ENCODE measurements at places on chromosomes 4 and X.
A peak's percentile ranks its signal among the peaks of the same experiment; 100 is the strongest.

GRCh38 chr4:30838331-30838730 lies 118.2 kb downstream of the PCDH7 start:
- H3K4me1 ChIP-seq = peaks cover 67% of the 10 kb centered on the region
- H3K4me3 ChIP-seq = no peak overlapping the region
- no peaks in the 10 kb centered on the region for H3K27me3 ChIP-seq
- ATAC-seq = no peak
- H3K27ac ChIP-seq = no peak overlapping the region

GRCh38 chr4:55087009-55087912 lies 38.1 kb downstream of the KDR start:
- no peak overlapping the region for H3K4me3 ChIP-seq
- H3K27ac ChIP-seq = no peak overlapping the region
- ATAC-seq = no peak

DNA sequence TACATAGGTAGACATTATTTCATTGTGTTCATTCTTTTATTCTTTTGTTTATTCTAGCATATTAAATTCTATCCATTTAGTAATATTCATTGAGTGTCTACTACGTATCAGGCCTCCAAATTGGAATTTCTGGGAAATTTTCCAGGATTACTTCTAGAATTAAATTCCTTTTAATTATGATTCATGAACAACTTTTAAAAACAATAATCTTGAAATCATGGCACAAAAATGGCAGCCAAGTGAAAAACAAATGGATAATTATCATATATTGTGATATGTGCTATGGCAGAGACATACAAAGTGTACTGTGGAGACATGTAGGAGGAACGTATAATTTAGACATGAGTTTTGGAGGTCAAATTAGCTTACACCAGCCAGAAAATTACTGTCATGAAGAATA lies 868.5 kb downstream of the FAT4 start:
- ATAC-seq = no peak
- no peaks in the 10 kb centered on the region for H3K36me3 ChIP-seq
- no peaks in the 10 kb centered on the region for H3K27me3 ChIP-seq
- peaks cover 2% of the 10 kb centered on the region for H3K4me1 ChIP-seq
- no peak overlapping the region for H3K27ac ChIP-seq
- H3K4me3 ChIP-seq = no peak overlapping the region

- H3K4me3 ChIP-seq = no peak overlapping the region
- no peak overlapping the region for H3K27ac ChIP-seq
- no peaks in the 10 kb centered on the region for H3K27me3 ChIP-seq
- no peaks in the 10 kb centered on the region for H3K4me1 ChIP-seq
Measured at GRCh38 chrX:2894885-2895292, 34.2 kb downstream of the ARSD start.

DNA sequence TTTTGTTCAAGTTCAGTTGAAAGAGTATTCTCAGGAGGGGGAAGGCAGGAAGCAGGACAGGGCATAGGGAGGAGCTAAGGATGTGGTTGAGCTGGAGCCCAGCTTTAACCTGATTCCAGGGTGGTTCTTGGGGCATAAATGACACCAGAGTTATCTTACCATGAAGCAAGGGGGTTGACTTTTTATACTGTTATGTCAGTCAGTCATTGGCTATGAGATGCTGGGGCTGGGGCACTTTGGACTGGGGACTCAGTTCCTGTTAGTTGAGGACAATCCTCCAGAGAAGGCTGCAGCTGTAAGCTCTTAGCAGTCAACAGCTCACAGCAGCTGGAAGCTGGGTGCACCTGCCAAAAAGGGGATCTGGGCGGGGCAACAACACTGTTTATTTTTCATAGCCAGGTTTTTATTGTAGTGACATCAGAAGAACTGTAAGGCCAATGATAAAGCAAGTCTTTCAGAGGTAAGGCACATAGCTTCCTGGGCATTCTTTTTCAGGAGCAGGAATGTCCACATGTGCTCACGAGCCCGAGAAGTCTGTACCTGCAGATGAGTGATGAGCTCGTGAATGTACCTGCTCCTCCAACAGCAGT lies 78.5 kb downstream of the MID1IP1 start:
- H3K4me1 ChIP-seq = no peaks in the 10 kb centered on the region
- no peak overlapping the region for H3K4me3 ChIP-seq
- no peaks in the 10 kb centered on the region for H3K27me3 ChIP-seq
- peak; percentile 48 for ATAC-seq
- no peak overlapping the region for H3K27ac ChIP-seq
- H3K36me3 ChIP-seq = no peaks in the 10 kb centered on the region

DNA sequence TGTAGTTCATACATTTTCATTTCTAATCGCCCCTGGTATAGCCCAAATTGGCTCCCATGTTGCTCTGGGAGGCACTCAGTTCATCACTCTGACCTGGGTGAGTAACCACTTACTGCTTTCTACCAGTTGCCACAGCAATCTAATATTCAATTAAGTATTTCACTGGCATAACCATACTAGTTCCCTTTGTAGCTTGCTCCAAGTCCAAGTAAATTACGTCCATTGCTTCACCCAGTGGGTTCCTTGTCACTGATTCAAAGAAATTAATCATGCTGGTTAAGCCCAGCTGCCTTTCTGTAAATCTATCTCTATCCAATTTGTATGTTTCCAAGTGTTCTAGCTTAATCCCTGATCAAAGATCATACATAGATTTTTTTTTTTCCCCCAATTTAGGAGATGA lies 92.0 kb upstream of the CBR4 start:
- peaks cover 5% of the 10 kb centered on the region for H3K4me1 ChIP-seq
- no peaks in the 10 kb centered on the region for H3K36me3 ChIP-seq
- no peak overlapping the region for H3K4me3 ChIP-seq
- no peaks in the 10 kb centered on the region for H3K27me3 ChIP-seq

- no peak for ATAC-seq
- H3K36me3 ChIP-seq = no peaks in the 10 kb centered on the region
- H3K27me3 ChIP-seq = no peaks in the 10 kb centered on the region
- H3K4me3 ChIP-seq = no peak overlapping the region
- H3K27ac ChIP-seq = no peak overlapping the region
Measured at GRCh38 chr4:138999666-139000065, 15.9 kb upstream of the NOCT start.

DNA sequence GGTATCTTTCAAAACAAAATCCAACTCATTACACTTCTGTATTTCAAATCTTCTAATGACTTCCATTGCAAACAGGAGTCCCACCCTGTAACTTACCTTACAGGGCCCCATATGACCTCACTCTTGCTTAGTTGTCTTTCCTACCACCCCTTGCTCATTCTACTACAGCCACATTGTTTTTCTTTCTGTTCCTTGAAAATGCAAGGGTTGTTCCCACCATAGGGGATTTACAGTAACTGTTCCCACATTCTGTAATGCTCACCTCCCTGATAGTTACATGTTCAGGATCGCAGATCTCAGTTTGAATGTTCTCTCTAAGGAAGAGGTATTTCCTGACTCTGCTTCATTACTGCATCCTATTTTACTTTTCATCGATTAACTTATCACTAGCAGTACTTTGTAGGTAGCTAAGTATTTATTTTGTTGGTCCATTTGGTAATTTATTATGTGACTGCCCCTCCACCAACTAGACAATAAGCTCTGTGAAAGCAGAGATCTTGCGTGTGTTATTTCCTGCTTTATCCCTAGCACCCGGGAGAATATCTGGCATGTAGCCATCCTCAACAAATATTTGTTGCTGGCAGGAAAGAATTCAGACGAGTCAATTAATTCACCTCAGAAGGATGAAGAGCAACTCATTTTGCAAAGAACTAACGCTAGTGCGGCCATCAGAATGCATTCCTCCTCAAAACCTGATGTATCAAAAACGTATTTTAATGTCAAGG lies 21.4 kb downstream of the MAOB start:
- ATAC-seq = no peak
- H3K36me3 ChIP-seq = no peaks in the 10 kb centered on the region
- no peak overlapping the region for H3K4me3 ChIP-seq
- no peaks in the 10 kb centered on the region for H3K27me3 ChIP-seq
- peak overlapping the region; percentile 11 for H3K27ac ChIP-seq
- peaks cover 22% of the 10 kb centered on the region for H3K4me1 ChIP-seq
